ENCODE measurements at places on chromosomes 3 and 15.

GRCh38 chr15:94004697-94005096, 226.7 kb upstream of the MCTP2 start:
- DNase-seq = peak; percentile 27

DNA sequence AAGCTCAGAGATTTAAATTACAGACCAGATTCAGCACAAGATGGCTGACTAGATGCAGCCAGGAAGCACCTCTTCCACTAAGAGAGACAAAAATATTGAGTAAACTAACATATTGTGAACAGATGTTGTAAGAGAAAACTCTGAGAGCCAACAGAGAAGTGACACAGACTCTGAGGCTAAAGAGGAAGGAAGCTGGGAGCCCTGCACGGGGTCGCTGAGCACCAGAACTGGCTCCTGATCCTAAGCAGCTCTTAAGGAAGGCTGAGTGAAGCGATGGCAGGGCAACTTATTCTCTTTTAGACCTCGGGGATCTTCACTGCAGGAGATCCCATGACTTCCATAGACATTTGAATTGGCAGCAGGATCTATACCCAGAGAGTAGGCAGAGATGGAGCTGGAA, 578.0 kb upstream of the GRM7 start:
- no peak for DNase-seq

DNA sequence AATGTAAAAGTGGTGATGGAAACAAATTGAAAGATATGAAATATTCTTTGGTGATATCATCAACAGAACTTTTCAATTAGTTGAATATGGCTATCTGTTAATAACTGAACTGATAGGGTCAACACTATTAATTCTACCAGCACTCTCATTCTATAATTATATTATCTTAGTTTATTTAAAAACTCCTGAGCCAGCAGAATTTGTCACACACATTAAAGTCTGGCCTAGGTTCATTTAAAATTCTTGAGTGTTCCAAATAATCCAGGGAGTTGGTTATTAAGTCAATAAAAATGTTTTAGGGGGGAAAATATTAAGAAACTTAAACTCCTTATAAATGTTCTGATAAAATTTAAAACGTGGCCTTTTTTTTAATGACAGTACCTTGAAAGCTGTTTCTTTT, 189.6 kb upstream of the GRM7 start:
- no peak for DNase-seq

- DNase-seq = no peak
Observed at GRCh38 chr3:117647435-117647834, 937.9 kb downstream of the TUSC7 start.

DNA sequence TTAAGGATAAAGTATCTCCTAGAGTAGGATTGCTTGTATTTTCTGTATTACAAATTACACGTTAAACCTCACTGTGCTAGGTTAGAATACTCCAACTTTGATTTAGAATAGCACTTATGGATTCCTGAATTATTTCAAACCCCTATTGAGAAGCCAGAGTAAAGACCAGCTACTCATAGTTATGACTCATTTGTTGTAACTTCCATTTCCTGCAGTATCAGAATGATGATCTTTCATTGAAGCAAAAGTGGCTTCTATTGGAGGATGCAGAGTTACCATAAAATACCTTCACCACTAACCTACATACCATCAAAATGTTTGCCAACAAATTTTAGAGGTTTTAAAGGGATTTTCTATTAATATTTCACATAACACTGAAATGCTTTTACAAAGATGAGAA, 1322.7 kb upstream of the ALCAM start:
- no peak for DNase-seq

DNA sequence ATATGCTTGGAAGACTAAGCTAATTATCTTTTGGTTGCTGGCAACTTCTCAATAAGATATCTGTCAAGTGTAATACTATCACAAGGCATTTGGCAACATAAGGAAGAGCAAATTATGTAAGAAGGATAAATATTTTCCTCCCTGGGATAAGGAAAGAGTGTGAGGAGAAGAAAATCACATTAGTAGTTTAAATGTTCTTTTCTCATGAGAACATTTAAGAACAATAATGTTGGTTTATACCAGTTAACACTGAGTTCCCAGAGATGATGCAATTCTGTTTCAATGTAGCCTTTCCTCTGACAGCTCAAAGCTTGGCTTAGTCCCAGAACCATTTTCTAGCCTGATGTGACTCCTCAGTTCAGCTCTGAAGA, 66.1 kb upstream of the NPHP3 start:
- peak; percentile 9 for DNase-seq

- no peak for DNase-seq
Observed at GRCh38 chr3:64331605-64332004, 106.3 kb upstream of the PRICKLE2 start.

DNA sequence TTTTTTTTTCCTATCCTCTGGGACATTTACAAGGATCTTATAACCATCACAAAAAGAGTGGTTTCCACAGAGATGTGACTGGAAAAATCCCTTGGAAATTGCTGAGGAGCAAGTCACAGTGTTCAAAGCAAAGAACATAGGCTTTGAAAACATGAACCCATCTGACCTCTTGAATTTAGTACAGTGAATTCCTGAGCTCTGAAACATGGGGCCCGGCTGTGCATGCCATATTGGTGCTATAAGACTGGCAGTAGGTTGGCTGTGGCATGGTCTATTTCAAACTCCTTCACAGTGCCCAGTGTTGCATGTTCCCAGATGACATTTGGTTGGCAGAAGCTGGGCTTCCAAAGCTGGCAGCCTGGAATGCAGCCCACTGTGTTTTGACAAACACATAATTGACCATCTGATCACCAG, 202.2 kb downstream of the TIGIT start:
- DNase-seq = no peak

DNA sequence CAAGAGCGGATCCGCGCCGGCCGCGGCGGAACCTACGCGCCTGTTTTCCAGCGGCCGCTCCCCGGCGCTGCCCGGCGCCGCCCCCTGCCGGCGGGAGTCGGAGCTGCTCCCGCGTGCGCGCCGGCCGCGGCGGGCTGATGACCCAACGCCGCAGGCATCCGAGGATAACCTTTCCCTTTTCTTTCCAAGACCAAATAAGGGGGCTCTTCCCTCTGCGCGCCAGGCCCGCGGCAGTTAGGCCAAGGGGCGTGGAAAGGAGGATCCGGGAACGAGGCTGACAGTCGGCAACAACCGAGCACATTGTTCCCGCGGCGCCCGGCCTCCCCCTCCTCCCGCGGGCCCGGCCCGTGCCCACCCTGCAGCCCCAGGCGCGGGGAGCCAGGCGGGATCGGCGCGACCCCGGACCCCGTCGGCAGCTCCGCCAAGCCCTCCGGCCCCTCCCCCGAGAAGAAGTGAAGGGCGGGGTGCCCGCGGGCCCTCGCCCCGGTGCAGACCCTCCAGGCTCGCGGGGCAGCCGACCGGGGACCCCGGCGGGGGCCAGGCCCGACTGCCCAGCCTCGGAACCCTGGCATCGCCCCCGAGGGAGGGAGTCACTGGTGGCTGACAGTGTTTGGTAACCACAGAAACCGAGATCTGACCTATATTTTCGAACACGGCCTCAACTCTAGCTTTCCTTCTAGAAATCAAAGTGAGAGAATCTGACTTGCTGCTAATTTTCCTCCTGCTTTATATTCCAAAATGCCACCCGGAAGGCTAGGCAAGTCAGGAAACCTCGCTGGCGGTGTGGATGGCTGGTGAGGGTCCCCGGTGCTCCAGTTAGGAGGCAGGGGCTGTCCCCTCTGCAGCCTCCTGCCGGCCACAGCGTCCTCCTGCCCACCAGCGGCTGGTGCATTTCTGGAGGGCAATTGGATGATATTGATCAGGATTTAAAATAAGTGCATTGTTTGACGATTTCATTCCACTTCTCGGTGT, 45.6 kb upstream of the SYNM start:
- DNase-seq = peak; percentile 88

DNA sequence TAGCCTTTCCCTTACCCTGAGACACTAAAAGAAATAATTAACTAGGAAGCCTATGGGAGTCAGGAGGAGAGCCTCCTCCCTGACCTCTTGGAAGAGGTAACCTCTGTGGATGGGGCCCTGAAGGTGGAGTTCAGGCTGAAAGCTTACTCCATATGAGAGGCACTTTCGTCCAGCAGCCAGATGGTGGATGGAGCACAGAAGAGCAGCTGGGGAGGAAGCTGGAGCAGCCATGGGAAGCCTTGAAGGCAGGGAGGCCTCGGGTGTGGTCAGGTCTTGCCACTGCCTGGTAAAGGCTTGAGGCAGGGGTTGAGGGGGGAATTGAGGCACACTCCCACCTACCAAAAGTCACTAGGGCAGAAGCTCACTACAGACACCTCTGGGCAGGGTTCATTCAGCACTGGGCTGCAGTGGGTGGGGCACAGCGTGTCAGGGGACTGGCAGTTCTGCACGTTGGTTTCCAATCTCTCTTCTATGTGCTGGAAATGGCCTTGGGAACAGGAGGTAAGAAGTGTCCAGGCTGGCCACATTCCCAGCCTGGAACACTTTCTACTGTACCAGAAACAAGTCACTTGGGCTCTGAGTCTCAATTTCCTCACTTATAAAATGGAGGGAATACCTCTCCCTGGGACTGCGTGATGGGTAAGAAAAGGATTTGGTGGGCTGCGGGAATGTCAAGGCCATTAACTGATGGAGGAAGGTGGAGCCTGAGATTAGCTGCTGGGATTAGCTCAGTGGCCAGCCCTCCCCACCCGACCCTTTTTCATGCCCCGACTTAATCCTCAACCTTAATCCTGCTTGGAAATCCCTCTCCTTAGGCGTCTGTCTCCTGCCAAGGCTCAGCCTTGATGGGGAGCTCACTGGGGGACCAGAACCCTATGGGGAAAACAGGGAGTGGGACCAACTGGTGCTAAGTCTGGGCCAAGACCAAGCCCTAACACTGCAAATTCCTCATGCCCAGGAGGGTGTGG, 5.4 kb downstream of the PCBP4 start:
- DNase-seq = no peak

DNA sequence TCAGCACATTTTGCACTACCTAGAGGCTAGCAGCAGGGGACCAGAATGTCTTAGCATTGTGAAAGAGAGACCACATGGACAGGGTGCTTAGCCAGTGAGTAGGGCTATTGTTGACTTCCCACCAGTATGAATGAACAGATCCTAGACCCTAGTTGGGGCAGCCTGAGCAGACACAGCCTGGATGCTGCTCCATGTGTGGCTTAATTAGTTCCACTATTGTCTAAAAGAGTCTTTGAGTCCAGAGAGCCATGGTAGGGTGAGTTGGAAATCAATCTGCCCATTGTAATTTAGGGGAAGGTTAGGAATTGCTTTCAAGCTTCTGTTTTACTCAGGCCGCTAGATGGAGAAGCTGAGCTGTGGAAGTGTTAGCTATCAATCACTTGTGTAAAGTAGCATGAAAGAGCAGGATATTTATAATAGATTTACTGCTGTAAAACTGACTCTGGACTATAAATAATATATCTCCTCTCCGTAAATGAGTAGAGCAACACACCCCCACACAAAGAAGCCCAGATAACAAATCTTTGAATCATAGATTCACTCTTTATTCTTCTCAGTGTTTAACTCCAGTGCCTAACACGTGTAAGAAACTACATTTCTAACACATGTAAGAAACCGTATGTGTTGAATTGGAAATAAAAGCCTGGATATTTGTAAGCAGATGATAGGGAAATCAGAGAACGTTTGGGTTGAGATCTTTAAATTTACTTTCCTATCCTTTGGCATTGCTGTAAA, 4.1 kb upstream of the GCSAM start:
- no peak for DNase-seq

GRCh38 chr3:194782698-194783404, 97.2 kb downstream of the FAM43A start:
- no peak for DNase-seq
